ENCODE measurements at places on chromosomes 7 and 10.

GRCh38 chr7:7595451-7595850, 28.8 kb downstream of the MIOS start:
- DNase-seq = peak; percentile 24

DNA sequence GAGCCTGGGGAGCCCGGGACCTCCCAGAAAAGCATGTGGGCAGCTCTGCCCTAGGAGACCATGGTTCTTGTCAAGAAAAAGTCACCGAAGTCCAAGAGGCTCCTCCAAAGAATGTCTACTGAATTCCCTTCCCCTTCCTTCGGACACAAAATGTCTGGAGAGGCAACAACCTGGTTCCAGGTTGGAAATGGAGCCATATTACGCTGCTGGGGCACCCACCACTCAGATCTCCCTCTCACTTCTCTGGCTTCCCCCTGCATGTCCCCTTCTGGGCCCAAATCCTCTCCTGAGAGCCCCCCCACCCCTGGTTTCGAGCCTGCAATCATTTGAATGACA, 52.6 kb downstream of the RGS10 start:
- no peak for DNase-seq

GRCh38 chr7:93374345-93374940, 142.3 kb downstream of the VPS50 start:
- no peak for DNase-seq

DNA sequence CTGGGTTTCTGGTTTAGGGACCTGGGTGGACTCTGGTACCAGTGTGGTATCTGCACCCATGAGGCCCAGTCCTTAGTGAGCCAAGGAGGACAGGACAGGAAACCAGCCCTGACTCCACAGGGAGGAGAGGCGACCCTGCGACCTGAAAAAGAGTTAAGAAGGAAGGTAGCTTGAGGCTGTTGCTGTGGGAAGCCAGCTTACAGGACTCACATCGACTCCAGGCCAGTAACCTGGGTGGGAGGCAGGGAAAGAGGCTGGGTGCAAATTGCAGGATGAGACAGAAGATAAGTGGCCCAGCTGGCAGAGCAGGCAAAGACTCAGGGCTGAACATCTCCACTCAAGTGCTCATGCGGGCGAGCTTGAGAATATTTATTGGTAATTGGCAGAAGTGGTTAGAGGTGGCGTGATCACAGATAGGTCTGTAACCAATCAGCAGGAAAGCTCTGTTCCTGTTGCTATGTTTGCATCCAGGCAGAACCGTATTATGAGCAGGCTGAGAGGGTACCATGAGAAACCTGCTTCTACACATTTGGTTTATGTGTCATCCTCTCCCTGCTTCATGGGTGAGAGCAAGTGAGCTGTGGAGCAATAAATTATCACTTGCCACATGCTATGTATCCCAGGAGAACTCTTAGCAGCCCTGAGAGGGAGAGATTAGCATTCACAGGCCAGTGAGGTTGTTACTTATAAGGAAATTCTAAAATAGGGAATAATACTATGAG, 11.0 kb downstream of the TLL2 start:
- no peak for DNase-seq

GRCh38 chr10:44369854-44370253, 15.0 kb downstream of the CXCL12 start:
- DNase-seq = no peak

DNA sequence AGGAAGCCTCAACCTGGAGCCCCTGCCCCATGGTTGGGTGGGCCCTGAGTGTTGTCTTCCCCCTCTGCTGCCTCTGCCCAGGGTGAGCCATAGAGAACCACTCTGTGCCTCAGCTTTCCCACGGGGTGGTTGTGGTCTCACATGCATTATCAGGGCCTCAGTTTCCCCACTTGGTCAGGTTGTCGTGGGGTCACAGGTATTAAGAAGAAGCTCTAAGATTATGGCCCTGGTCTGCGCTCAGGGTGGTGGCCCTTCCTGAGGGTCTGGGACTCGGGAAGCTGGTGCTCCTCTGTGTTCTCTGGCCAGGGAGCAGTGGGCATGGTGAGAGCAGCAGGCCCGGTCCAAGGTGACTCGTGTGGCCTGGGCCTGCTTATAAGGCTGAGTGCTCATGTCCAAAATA, 17.8 kb downstream of the LRRC27 start:
- DNase-seq = no peak

GRCh38 chr7:151280388-151281019, 32.0 kb upstream of the SMARCD3 start:
- no peak for DNase-seq

- no peak for DNase-seq
Observed at GRCh38 chr7:155278921-155279320, 18.8 kb upstream of the INSIG1 start.

GRCh38 chr7:65749518-65749917, 123.4 kb upstream of the VKORC1L1 start:
- DNase-seq = no peak

DNA sequence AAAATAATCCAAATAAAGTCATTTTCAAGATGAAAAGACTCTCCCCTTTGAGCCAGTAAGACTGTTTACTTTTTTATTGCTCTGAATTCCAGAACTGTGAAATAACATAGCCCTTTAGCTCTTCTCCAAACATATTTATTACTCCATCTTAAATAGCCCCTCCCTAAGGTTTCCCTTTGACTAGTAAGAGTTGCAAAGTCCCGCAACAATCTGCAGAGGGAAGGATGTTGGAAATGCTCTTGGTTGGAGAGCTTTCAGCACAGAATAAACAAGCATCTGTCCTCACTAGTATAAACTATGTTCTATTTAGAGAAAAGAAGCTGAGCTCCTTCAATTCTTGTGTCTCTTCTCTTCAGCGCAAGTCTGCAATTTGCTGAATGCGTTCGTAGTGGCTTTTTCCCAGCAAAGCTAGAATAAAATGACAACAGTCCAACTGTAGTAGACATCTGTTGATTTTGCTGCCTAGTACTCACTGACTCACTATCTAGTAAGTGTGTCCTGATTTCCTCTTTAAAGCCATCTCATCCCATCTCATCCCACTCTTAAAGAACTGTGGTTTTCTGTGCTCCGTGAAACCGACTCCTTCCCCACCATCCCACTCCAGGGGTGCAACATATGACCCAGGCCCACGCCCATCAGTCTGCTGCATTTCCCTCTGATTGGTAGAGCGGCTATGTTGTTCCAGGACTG, 104.0 kb downstream of the FAM107B start:
- no peak for DNase-seq

DNA sequence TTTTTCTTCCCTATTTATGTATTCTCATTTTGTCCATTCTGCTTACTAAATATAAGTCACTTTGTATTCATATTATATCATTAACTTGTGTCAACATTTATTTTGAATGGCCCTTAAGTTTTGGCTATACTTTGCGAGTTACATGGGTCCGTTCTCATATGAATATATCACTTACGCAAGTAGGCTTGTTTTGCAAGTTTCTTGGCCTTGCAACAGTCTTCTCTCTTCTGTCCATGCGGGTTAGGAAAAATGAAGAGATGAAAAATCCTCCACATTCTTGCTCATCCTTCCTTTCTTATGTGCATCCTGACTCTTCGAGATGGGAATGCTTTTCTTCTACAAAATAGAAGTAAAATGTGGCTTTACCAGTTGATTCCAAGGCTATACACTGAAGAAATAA, 82.8 kb downstream of the GPR158 start:
- no peak for DNase-seq

DNA sequence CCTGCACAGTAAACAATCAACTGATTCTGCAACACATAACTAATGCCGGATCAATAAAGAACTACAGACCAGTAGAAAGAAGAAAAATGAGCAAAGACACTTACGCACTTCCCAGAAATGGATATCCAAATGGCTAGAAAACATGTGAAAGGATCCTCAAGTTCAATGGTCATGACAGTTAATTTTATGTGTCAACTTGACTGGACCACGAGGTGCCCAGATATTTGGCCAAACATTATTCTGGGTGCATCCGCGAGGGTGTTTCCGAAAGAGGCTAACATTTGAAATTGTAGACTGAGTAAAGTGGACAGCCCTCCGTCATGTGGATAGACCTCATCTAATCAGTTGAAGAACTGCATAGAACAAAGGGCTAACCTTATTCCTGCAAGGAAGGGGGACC, 102.0 kb downstream of the SFMBT2 start:
- DNase-seq = no peak

- DNase-seq = no peak
Observed at GRCh38 chr7:81908220-81908619, 138.4 kb upstream of the HGF start.

DNA sequence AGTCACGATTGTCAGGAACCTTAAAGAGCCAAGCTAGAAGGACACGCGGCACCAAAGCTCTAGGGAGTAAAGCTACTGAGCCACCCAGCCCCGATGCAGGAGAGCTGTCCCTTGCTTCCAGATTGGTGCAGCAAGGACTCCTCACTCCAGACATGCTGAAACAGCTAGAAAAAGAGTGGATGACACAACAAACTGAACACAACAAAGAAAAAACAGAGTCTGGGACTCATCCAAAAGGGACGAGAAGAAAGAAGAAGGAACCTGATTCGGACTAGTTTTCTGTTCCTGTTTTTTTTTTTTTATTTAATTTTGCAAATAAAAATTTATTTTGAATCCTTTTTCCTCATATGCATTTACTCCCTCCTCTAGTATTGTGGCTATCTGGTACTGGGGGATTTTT, 11.4 kb upstream of the HKDC1 start:
- no peak for DNase-seq
